ENCODE measurements at places on chromosomes 2 and 18.

DNA sequence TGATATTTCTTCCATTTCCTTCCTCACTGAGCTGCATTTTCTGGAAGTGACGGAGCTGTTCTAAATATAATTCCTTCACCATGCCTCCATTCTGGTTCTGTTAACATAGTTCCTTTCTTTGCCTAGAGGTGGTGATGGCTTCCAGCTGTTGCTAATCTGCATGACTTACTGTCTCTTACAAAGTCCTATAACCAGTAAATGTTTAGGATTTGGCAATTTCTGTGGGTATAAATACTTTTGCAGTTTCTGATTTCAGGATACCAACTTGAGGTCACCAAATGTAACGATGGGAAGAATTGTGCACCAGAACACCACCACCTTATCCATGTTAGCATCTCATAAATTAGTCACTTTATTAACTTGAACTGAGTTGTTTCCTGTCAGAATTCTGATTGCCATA lies 101.7 kb upstream of the FN1 start:
- no peak for DNase-seq

DNA sequence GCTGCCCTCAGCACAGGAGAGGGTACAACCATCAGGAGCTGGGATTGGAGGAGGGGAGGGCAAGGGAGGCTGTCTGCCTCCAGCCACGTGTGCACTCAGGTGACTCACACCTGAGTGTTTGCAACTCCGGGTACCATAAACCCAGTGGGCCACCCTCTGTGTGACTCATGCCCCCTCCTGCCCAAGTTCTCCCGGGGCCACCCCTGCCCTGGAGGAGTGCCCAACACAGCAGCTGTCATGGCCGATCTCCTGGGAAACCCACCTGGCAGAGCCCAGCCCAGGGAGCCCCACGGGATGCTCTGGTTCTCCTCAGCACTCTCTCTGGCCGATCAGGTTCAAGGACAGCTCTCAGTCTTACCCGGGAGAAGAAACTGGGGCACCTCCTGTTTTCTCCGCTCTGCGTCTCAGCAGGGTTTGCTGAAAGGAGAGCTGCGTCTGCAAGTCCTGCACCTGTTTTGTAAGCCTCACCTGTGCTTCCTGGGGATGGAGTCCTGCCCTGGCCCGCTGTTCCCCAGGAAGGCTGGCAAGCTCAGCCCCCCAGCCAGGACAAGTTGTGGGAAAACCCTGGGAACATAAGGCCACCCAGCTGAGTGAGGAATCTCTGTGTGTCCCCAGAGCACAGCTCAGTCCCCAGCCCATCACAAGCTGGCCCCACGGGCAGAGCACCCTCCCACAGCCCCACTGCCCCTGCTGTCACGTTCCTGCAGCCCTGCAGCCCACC lies 44.0 kb upstream of the UBE2F start:
- DNase-seq, result no peak

- DNase-seq, result no peak
Observed at GRCh38 chr2:151849413-151850010, 21.3 kb upstream of the ARL5A start.

- no peak for DNase-seq
Observed at GRCh38 chr2:228541789-228542188, 360.3 kb upstream of the SPHKAP start.

- DNase-seq, result no peak
Observed at GRCh38 chr2:45040786-45041185, 31.5 kb upstream of the SIX2 start.

DNA sequence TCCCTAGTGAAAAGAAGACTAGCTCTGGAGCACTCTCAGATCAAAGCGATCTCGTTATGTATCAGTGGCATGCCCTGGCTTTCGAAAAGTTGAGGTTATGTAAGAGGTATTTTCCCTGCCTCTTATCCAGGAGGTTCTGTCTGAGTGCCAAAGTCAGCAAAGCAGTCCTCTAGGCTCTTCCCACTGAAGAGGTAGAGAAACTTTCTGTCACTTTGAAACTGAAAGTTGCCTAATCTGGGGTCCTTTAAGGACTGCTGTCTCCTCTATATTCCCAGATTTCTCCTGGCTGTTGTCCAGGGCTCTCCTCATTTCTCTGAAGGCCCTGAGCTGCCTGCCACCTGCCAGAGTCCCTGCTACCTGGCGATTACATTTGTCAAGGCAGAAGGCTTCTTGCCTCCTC lies 96.3 kb downstream of the B3GNT2 start:
- DNase-seq, result no peak

DNA sequence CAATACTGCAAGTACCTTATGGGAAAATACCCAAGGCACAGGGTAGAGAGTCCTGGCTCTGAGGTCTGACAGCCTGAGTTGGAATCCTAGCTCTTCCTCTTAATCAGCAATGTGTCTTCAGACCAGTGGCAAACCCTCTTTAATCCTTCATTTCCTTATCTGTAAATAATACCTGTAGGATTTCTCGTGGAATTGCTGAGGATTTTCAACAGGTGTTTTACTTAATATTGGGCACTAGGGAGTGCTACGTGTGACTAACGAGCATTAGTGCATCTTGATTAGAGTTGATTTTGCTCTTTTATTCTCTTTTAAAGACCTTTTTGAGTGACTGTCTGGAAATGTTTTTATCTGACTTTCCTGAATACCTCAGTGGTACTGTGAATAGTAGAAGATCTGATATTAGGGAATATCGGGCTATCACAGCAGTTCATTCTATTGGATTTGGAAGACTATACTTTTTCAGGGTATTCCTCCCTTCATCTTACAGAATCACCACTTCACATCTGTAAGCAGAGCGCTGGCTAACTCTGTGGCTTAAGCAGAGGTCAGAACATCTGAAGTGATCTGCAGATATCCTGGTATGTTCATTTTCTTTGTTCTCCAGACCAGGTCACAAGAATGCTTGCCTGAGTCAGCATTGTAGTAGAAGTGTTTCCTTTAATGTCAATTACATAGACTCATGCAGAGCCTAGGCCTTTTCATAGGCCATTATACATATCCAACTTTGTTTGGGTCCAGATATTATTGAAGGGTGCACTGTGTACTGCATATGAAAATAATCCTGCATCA lies 49.1 kb downstream of the ARHGAP28 start:
- no peak for DNase-seq

- no peak for DNase-seq
Observed at GRCh38 chr2:119856469-119856901, 96.8 kb downstream of the PTPN4 start.

DNA sequence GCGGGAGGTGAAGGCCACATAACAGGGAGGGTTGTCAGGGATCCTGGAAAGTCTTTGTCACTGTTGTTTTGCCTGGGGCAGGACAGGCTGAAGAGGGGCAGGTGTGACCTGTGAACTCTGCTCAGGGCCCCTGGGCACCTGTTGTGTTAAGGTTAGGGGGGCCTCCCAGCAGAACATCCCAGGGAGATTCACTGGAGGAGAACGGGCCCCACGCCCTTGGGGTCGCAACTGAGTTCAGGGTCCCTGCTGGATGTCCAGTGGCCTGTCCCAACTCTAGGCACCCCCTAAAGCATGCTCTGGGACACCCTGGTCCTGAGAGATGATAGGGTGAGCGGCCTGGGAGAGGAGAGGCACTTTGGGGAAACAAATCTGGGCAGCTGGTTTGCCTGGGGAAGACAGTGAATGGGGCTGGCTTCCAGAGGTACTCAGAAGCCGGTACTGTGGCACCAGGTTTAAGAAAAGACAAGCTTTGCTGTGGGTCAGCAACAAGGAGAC lies 22.9 kb downstream of the GPR35 start:
- no peak for DNase-seq

GRCh38 chr2:207239754-207240494 lies 74.2 kb upstream of the KLF7 start:
- DNase-seq, result no peak

DNA sequence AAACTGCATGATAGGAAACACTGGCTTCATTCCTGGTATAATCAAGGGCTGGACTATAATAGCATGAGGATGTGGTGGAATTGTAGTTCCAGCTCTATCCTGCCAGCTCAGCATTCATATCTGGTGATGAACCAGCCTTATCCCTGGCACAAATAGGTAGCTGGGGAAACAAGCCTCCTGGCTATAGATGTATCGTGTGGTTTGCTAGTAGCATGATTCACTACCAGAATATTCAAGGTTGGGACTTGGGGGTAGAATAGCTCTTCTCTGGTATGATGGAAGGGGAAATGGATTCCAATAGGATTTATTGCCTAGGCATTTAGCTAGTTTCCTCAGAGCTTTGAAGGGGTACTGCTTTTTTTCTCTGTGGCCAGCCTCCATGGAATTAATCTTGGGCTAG lies 532.8 kb downstream of the FBXO15 start:
- no peak for DNase-seq

DNA sequence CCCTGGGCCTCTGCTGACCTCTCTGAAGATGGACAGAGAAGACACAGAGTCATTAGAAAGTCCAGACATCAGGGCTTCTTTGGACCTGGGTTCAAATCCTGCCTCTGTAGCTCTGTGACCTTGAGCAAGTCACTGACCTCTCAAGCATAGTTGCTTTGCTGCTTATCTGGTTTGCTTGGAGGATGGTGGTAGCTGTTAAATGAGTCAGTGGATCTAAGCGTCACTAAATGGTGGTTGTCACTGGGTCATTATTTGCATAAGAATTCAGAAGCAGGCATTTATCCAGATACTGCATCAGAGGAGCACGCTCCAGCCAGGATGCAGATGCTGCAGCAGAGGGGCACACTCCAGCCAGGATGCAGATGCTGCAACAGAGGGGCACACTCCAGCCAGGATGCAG lies 229.2 kb downstream of the GLI2 start:
- DNase-seq, result no peak

Data from cerebellar nuclear complex (tissue), 1 donor.